Stimulated activated CD8-positive, alpha-beta memory T cell treated with anti-CD3 and anti-CD28 coated beads, Interleukin-7, amount 100 ng/mL, for 1 hour (primary cell): ENCODE measurements at places on chromosomes 5 and 9.

DNA sequence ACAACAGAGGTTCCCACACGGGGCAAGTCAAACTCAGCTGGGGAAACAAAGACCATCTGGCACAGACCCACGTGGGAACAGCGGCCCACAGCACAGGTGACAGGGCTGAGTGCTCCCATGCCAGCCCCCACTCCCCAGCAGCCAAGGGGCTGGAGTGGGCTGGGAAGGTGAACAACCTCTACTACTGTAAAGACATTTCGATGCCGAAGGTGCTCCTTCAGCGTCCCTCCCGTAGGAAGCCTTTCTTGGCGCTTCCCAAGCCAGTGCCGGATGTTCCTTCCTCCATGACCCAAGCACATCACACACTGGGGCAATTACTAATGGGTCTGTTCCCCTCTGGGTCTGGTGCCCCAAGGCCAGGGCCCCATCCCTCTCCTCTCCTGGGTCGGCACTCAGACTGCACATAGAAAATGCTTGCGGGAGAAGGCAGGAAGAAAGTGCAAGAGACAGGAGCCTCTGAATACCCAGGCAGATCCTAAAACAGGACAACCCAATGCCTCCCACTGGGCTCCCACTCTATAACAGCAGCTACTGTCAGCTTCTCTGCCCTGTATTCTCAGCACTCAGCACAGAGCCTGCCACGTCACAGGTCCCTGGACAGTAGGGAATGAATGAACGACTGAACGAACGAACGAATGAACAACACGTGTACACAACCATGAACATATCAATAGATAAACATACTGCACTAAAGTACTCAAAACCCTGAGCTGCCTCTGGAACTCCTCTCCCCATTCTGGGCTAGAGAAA is 77.0 kb upstream of the LRRTM2 start:
- no peak for DNase-seq

DNA sequence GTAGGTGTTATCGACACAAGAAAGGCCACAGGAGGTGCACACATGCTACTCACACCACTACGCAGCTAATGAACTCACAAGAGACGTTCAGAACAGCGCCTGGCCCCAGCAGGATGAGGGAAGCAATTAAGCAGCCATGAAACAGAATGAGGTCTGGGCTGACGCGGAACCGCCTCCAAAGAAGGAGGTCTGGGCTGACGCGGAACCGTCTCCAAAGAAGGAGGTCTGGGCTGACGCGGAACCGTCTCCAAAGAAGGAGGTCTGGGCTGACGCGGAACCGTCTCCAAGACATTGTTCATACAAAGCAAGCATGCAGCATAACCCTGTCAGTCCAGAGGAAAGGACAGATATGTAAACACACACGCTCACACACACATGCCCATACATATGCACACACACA is 63.2 kb upstream of the ZNF354A start:
- DNase-seq: no peak

GRCh38 chr5:15643731-15644130 is 143.8 kb downstream of the FBXL7 start:
- no peak for DNase-seq

DNA sequence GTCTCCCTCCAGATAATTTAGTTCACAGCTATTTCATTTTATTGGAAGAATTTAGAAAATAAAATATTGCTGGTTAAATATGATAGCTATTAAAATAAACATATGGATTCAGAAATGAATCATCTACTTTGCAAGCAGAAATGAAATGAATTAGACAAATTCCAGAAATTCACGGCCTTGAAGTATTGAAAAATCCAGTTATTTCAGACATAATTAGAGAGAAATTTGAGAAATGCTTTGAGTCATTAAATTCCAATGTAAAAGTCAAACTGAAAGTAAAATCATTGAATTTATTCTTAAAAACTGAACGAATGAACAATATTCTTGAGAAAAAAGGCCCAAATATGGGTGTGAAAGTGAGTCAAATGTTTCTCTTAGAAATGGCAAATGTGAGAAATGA is 632.6 kb upstream of the EDIL3 start:
- DNase-seq: no peak

- DNase-seq: no peak
These were observed 130.2 kb upstream of the LIFR start for GRCh38 chr5:38686658-38687057.

- DNase-seq: no peak
These were observed 36.2 kb downstream of the STC2 start for GRCh38 chr5:173291722-173292658.

DNA sequence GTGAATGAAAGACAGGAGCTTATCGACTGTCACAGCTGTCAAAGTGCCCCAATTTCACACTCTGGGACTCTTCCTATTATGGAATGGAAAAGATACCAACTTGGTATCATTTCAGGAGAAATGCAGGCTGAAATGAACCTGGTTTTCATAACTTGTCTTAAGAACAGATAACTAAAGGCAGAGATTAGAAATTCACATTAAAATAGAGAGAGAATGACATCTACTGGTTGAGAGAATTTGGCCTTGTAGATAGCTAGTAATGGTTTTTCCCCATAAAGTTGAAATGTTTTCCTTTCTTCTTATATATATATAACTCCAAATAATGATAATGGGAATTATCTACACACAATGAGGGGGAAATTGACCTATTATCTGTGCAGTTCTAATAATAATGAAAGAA is 600.2 kb upstream of the CCNG1 start:
- DNase-seq: no peak

DNA sequence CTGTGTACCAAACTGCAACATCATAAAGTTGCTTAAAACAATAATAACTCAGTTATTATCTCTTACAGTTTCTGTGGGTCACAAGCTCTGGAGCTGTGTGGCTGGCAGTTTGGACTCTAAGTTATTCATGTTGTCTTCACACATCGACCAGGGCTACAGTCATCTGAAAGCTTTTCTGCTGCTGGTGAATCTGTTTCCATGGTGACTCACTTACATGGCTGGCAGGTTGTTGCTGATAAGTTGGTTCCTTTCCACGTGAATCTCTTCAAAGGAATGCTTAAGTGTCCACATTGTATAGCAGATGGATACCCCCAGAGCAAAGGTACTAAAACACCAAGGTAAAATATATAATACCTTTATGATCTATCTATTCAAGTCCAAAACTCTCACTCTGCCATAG is 44.8 kb upstream of the CYLC2 start:
- no peak for DNase-seq

GRCh38 chr5:36722900-36723299 is 116.5 kb downstream of the SLC1A3 start:
- DNase-seq: no peak

DNA sequence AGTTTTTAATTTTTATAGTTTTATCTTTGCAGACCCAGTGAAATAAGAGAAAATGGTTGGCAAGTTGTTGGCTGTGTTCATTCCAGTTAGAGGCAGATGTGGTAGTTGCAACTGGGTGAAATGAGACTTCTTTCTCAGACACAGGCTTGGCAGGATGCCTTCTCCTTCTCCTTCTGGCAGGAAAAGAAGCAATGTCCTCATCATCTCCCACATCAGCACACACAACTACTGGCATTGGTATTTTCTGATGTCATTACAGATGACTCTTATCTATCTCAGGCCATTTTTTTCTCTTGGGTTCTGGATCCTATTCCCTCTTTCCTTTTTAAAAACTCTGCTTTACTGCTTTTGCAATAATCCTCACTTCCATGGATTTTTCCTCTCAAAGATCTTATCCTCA is 103.3 kb upstream of the EDIL3 start:
- DNase-seq: no peak

GRCh38 chr5:132423438-132423898 is 54.0 kb downstream of the SLC22A5 start:
- no peak for DNase-seq

GRCh38 chr5:168366116-168366515 is 74.7 kb downstream of the WWC1 start:
- no peak for DNase-seq

- no peak for DNase-seq
These were observed 1.7 kb upstream of the IRX1 start for GRCh38 chr5:3593771-3594509.

DNA sequence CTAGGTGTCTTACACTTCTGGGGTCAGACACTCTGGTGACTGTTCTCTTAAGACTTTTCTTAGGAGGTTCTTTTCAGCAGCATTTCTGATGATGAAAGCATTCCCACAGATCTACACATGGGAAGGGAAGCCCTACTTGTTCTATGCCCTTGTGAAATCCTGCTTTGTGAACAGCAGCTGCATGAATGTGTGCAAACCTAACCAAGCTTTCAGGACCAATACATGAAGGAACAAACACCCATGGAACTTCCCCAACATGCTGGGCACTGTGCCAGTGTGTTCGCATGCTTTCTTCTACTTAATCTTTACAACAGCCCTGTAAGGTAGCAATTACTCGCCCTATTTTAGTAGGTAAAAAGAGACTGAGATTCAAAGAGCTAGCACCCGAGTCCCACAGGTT is 439.9 kb upstream of the KLF4 start:
- DNase-seq: no peak

- DNase-seq: no peak
These were observed 36.3 kb upstream of the HAND1 start for GRCh38 chr5:154514331-154514730.

DNA sequence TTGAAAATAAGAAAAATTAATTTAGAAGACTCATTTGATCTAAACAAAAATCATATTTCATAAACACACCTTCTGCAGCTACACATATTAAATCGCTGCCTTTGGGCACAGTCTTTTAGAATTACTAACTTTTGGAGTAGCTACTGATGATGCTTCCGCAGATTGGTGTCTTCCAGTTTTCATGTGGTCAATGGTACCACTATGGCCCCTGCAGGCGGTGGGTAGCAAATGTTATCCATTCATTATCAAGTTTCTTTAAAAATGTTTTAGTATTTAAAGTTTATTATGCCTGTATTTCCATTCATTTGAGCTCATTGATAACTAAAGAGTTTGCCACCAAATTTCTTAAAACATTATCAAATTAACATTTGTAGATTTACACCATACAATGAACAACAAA is 122.9 kb upstream of the GRAMD2B start:
- no peak for DNase-seq

DNA sequence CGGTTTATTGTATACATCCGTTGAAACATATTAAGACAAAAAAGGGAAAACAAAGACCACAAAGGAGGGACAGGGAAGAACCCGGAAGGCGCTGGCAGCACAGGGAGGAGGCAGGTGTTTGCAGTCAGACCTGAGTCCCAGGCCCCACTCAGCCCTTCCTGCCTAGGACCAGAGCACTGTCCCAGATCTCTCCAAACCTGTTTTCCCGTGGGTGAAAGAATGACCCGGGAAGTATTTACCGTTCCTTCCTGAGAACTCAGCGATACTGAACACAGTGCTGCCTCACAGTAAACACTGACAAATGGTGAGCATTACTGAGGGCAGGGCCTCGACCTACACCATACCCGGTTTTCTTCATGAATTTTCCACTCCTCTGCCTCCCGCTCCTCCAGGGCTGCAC is 1.2 kb downstream of the ABO start:
- DNase-seq: no peak

DNA sequence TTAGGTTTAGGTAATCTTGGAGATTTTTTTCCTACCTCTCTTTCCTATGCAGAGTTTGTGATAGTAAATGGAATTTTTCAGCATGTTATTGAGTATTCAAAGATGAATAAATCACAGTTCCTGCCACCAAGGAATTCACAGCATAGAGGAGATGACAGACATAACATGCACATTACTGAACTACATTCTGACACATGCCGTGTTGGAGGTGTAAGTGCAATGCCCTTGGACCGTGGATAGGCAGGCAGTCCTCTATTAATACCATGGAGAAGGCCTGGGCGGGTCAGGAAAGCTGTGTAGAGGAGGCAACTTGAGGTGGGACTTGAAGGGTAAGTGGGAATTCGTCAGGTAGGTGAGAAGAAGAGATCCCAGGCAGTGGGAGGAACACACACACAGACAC is 43.9 kb downstream of the MCCC2 start:
- no peak for DNase-seq

GRCh38 chr5:42599106-42599505 is 157.5 kb upstream of the CCDC152 start:
- no peak for DNase-seq

DNA sequence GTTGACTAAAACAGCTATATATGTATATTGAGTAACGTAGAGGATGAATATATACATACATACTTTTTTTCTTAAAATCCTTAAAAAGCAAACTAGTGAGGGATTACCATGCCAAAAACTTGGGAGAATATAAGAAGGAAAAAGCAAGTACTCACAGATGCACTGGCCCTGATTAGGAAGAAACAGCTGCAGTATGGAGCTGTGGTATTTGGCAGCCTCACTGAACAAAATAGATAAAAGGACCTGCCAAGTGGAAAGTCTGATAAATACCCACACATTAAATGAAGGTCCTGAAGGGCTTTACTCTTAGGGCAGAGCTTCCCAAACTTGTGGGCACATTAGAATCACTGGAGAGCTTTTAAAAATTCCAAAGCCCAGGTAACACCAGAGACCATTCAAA is 80.6 kb downstream of the FEM1C start:
- DNase-seq: no peak

DNA sequence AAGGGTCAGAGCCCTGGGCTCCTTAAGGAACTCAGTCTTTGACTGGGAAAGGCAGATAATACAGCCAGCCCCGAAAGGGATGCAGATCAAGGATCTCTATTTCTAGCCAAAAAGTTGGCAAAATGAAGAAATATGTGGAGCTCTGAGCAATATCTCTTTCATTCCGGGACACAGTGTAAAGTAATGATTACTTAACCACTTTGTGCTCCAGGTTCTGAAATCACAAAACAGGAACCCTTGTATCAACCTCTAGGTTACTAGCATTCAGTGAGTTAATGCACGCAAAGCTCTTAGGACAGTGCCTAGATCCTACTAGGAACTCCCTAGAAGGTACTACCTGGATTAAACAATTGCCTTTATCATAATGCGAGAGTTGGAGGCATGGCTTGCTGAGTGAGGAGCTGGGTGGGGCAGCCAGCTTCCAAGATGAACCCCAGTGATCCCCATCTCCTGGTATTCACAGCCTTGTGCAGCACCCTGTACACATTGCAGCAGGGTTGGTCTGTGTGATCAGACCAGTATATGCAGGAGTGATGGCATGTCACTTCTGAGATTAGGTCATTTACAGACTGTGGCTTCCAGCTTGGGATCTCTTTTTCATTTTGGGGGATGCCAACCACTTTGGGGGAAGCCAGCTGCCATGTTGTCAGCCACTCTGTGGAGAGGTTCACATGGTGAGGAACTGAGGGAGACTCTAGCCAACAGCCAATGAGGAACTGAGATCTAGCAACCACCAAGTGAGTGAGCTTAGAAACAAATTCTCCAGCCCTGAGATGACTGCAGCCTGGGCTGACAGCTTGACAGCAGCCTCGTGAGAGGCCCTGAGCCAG is 103.1 kb upstream of the SLC44A1 start:
- DNase-seq: no peak
